ENCODE measurements at places on chromosomes 7 and 10.
A peak's percentile ranks its signal among the peaks of the same experiment; 100 is the strongest.

DNA sequence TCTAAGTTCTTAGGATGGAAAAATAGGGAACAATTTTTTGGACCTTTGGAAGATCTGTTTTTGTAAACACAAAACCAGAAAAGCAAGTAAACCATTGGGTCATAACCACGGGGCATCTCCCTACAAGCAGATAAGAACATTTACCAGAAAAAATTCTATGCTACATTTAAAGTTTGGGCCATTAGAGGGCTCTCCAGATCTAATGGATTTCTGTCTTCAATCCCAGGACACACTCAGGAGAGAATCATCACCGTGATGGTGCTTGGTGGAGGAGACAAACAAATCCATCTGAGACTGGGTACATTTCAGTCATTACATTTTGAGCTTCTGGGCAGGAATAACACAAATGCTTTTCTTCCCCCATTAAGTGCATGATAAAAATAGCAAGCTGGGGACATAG, 178.4 kb upstream of the TARP start:
- DNase-seq, result no peak

GRCh38 chr10:69145329-69145728, 21.4 kb downstream of the VPS26A start:
- no peak for DNase-seq

- no peak for DNase-seq
These were observed 251.1 kb downstream of the INHBA start for GRCh38 chr7:41451826-41452225.

DNA sequence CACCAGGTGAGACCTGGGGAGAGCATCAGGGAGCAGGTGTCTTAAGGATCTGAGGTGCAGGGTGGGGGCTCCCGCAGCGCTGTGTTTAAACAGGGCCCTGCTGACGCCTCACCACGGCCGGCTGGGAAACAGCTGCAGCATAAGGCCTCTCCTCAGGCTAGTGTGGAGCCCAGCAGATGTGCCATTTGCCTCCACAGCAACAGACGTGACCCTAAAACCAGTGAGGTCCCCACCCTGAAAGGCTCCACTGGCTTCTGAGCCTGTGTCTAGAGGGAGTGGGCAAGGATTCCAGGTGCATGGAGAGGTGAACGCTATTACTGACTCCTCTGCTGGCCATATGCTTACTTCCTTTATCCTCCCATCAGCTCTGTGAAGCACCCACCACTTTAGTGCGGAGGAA, 47.8 kb downstream of the SYPL1 start:
- no peak for DNase-seq

DNA sequence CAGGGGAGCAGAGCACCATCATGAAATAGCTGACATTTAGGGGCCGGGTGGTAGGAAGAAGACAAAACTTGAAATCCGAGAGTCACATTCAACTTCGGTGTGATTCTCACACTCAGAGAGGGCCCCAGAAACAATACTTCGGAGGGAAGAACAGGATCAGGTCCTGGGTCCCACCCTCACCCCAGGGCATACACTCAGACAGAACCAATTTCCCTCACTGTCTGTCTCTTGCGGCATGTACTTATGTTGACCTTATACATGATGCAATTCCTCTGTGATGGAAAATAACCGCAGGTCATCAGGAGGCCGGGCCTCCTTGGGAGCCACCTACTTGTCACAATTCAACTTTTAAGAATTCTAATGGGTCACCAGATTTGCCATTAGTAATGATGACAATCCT, 26.3 kb upstream of the HMX3 start:
- no peak for DNase-seq

- DNase-seq, result peak; percentile 23
These were observed 8.8 kb upstream of the INTS1 start for GRCh38 chr7:1512781-1513656.

DNA sequence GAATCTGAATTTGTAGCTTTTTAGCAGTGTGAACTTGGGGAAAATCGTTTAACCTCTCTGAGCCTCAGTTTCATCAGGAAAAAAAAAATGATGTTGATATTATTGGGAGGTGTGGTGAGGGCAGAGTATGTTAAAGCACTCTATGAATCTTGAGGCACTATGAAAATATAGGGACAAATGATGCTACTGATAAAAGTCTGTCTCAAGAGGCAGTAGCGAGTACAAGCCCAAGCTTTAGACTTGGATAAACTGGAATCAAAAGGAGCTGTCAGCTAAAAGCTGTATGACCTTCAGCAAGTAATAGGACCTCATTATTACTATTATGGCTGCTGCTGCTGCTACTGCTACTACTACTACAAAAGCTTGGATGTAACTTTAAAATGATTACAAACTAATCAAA, 8.4 kb downstream of the ZNF277 start:
- no peak for DNase-seq

DNA sequence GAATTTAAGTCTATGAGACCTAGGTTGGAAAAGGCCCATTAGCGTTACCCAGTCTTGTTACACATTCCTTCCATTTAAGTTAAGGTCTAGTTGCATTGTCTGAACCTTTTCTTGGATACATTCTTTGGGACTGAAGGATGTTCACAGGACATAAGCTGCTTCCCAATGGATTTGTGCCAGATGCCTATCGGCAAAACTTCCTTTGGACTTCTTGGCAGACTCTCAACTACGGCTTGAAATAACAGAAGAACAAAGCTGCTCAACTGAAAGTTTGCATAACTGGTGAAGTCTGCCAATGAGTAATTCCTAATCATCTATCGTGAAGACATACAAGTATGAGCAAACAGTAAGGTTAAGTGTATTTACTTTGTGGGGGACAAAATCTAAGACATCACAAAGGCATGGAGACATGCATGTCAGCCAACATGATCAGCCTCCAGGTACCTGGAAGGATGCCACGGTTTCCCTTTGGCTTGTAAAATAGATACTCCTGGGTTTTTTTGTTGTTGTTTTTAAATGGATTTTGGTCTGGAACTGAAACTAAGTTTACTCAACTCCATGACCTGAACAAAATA, 35.4 kb downstream of the MALSU1 start:
- DNase-seq, result no peak

DNA sequence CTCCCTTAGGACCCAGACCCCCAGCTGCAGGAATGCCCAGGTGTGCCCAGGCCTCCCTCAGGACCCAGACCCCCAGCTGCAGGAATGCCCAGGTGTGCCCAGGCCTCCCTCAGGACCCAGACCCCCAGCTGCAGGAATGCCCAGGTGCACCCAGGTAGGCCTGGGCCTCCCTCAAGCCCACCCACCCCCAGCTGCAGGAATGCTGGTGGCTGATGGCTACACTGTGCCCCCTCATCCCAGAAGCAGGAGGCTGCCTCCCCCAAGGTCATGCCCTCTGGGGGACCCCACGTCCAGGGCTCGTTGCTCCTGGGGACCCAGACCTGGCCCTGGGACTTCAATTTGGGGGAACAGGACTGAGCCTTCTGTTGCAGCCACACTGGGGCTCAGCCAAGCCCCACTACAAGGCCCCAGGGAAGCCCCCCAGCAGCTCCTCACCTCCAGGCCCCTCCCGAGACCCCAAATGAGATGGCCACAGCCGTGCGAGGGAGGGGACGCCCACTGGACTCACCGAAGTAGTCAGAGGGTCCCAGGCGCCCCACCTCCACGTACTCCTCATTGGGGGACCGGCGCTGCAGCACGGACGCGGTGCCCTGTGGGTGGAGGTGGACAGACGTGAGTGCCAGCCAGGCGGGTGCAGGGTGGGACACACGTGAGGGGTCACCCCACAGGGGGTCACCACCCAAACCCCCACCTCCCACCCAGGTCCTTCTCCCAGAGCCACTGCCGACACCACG, 31.4 kb upstream of the PDGFA start:
- no peak for DNase-seq

DNA sequence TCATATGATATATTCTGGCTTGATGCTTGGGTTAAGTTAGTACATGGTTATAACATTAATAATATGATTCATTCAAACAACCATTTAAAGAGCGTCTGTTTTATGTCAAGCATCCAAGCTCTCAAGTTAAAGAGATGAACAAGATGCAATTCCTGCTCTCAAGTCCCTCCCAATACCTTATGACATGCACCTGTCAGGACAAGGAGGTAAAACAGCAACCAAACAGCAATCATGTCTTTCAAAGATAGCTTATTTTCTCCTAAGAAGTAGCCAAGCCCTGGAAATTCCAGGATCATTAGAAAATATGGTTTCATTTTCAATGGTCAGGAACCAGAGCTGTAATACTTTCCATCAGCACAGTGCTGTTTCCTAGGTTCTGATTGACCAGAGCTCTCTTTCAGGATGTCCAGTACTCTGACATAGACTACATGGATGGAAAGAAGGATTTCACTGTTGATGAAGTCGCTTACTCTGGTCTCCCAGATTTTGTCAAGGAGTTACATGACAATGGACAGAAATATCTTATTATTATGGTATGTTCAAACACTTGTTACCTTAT, 29.0 kb downstream of the MGAM2 start:
- no peak for DNase-seq

Data from stimulated activated CD4-positive, alpha-beta T cell treated with anti-CD3 and anti-CD28 coated beads, Interleukin-15, amount 100 ng/mL, for 1 hour (primary cell).